ENCODE measurements at places on chromosomes 6 and 20. TPM values are rescaled to one million over a fixed set of nuclear protein-coding genes. Genes with fewer than 3 reads are reported as not detected.

ATP9A gene
- polyA plus RNA-seq: 17.9 TPM

- DNase-seq: no peak
Observed at GRCh38 chr6:166541366-166541765, 45.1 kb downstream of the RAMACL start.

DNA sequence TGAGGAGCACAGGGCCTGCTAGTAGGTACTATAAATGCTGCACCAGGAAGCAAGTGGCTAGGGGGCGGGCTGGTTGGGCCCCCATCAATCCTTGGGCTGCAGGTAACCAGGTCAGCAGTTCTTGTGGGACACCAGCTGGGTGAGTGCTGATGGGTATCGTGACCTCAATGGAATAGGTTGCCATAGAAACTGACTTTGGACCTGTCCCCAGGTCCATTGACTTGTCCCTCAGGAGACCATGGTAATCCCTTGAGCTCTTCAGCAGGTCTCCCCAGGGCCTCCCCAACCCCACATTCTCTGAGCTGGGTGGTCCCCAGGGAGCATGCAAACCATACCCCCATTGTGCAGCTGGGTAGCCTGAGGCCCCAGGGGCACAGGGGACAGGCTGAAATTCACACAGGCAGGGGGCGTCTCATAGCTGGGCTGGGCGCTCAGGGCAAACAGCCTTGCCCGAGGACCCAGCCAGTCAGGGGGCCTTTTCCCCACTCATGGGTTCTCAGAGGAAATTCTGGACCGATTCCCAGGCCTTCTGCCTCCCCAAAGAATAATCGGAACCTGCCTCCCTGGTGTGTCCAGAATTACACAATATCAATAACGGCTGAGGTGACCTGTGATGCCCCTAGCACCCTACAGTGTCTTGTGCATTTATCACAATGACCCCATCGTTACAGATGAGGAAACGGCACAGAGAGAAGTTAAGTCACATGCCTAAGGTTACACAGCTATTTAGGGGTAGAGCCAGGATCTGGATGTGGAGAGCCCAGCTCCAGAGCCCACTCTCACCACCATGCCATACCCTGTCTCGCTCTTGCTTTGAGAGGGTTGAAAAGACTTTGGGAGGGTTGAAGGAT is 35.9 kb downstream of the SRC start:
- DNase-seq: no peak

DNA sequence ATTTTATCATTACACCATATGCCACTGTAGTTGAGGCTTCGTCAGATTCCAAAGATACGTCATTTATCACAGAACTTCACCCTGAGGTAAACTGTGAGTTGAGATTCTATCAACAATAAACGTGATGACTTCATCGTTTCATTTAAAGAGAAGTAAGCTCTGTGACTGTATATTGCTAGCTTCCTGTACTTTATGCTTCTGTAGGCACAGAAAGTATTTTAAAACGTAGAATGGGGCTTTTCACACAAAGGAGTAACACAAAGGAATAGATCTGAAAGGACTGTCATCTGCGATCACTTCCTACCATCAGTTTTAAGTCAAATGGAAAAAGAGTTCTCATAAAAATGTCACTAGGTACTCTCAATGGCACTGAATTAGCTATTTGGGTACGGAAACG is 234.4 kb upstream of the MCHR2 start:
- DNase-seq: no peak

DNA sequence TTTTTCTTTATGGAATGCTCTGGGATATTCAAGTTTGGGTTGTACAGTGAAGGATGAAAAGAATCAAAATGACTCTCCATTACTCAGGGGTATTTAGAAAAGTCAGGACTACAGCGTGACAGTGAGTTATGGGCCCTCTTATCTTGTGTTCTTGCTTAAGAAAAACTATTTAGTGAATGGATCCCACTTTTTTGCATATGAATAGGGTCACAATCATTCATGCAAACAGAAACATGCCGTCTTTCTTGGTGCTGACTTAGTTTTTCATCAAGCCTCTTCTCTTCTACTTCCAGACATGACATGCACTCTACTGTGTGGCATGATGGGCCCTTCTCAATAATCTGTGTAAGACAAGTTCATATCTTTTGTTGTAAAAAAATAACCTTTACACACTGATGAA is 488.4 kb upstream of the MMS22L start:
- DNase-seq: no peak

DNA sequence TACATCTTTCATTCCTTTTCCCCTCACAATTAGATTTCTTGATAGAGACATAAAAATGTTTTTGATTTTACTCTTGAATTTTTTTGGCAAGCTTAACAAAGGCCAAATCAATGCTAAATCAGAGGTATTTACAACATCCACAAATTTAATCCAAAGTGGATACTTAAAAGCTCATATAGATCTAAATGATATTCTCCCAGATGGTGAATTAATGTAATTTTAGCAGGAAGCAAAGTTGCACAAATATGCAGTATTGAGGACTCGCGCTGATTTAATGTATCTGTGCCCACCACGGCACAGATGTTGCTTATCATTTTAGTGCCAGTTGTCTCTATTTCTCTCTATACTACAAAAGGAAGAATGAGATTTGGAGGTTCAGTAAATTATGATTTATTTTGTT is 167.4 kb downstream of the COL19A1 start:
- DNase-seq: no peak

SEMG1 gene
- polyA plus RNA-seq: not detected

CHMP4B gene
- 193 TPM for polyA plus RNA-seq

GRCh38 chr20:24969186-24970029 is 20.3 kb downstream of the CST7 start:
- DNase-seq: no peak

- no peak for DNase-seq
Observed at GRCh38 chr6:137864812-137865508, 2.1 kb upstream of the TNFAIP3 start.

DNA sequence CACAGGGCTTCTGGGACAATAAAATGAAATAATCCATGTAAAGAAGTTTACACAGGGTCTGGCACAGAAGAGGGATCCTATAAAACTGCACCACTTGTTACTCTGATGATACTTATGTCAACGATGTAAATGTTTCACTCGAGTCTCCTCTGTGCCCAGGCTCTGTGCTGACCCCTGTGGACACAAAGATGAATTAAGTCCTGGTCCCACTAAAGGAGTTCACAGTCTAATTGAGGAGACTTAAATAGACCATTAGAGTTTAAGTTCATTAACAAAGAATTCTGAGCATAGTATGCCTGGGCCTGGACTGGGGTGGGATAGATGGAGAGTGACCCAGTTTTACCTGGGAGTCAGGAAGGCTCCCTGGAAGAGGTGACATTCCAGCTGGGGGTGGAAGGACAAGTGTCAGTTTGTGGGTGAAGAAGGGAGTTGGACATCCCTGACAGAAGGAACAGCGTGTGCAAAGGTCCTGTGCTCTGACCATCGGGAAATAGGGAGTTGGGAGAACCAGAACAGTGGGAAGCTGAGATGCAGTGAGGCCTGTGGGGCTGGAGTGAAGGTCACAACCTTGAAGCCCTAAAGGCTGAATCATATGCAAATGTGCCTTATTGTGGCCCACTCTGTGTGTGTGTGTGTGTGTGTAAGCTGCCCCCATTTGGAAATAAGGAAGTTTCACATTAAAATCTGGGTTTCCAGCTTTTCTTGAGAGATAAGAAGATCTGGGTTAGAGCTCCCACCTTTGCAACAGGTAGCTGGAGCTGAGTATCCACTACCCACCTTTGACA is 1.1 kb downstream of the OCSTAMP start:
- no peak for DNase-seq

GRCh38 chr6:62819640-62820039 is 391.6 kb upstream of the FKBP1C start:
- DNase-seq: no peak
